HFFc6 (cell line): ENCODE measurements at places on chromosomes 6 and 20.

- DNase-seq, result no peak
Measured at GRCh38 chr6:31770860-31771259, 6.3 kb downstream of the VWA7 start.

GRCh38 chr20:2364044-2364443, 16.7 kb upstream of the TGM6 start:
- peak; percentile 49 for DNase-seq

DNA sequence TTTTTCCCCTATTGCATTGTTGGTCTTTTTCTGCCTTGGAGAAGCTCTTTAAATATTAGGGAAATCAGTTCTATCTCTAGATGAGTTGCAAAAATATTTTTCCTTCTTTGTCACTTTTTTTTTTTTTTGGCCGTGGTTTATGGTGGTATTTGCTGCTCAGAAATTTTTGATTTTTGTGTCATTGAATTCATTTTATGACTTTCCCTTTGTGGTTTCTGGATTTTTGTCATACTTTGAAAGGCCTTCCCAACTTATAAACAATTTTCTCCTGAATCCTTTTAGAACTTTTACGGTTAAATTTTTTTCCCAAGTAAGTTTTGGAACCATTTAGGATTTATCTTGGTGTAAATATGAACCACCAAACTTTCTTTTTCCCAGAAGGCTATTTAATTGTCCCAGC, 145.6 kb downstream of the GJA10 start:
- peak; percentile 5 for DNase-seq

GRCh38 chr20:35616465-35617396, 1.1 kb downstream of the SPAG4 start:
- peak; percentile 99 for DNase-seq

- DNase-seq, result no peak
Measured at GRCh38 chr6:37182736-37183590, 13.0 kb downstream of the PIM1 start.

GRCh38 chr6:170162775-170163404, 128.0 kb downstream of the DLL1 start:
- DNase-seq, result no peak

GRCh38 chr20:8304124-8304816, 172.2 kb downstream of the PLCB1 start:
- no peak for DNase-seq

GRCh38 chr6:3341467-3341866, 82.7 kb downstream of the PSMG4 start:
- DNase-seq, result no peak

GRCh38 chr20:10711903-10712451, 38.2 kb upstream of the JAG1 start:
- DNase-seq, result no peak

GRCh38 chr6:106799031-106799894, 169.9 kb downstream of the QRSL1 start:
- peak; percentile 3 for DNase-seq

- DNase-seq, result no peak
Measured at GRCh38 chr6:127517693-127518092, 1.4 kb downstream of the MTCL3 start.

DNA sequence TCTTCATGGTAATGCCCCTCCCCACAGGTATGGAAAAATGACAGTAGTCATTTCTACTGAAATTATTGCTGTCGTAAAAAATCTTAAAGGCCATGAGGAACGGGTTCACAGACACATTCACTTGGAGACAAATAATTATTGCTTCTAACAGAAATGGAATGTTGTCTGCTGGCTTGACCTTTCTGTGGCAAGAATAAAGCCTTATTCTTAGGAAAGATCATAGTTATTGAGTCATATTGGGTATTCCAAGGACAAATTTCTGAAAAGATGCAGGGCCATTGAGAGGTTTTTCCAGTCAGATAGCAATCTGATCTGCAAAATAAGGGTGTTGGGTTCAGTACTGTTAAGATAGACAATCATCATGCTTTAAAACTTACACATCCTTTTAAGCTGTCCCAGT, 29.2 kb downstream of the AKAP7 start:
- DNase-seq, result peak; percentile 6

DNA sequence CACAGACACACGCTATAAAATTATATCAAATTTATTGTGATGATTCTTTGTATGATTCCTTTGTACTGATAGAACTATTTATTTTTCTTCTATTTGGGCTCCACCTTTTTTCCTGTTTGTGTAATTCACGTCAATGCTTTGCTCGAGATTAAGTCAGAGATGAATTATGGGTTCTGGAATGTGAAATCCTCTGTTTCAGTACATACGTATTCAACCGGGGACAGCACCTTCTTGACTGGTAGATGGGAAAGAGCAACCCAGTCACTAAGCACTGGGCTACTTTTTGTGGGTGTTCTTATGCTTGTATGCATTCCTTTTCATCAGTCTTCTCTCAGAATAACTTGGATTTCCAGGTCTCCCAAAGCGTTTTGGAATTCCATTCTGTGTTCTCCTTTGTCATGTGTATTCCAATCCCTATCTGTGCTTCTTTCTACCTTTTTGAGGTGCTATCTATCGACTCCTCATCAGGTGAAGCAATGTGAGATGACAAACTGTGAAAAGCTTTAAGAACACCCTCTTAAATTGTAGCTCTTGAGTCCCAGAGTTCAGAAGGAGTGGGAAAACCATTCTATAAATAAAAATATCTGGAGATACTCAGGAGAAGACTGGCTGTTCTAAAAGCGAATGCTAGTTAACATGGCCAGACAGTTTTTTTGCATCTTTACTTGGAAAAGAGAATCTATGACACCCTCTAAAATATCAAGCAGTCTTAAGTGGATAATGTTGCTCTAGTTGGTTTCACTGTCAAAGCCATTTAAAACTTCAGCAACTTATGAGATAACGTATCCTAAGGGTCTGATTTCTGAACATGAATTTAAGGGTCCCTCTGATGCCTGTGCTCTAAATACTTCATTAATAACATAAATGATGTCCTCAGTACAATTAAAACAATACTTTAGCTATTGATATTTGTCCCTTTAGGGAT, 197.7 kb upstream of the PREP start:
- peak; percentile 33 for DNase-seq

DNA sequence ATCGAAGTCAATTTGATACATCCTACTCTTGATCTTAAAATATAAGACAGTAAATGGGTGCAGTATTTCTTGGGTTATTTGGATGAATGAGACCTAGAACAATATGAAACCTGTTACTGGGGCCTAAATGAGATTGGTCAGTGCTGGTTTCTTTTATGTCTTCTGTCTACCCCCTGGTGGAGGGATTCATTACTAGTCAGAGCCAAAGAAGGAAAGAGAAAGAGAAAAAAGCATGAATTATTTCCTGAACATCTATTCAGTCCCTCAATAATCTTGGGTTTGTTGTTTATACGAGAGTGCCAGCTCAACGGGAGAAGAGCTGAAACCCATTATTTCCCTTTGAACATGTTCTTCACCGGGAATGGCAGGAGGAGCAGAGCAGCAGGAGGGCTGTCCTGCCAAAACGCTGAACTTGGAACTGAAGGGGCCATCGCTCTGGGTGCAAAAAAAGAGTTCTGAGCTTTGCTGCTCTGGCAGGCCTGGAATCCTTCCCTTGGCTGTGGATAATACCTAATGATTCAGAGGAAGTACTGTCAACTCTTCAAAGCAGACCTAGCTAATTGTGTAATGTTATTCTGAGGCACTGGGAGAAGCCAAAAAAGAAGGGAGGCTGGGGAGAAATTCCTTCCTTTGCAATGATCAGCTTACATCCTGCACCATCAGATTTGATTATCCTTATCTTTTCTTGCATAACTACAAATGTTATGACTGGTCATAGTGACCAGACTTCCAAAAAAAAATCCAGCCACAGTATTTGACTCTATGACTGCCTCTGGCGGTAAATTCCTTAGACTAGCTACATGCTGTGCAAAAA, 72.0 kb downstream of the BLOC1S5 start:
- DNase-seq, result peak; percentile 87

DNA sequence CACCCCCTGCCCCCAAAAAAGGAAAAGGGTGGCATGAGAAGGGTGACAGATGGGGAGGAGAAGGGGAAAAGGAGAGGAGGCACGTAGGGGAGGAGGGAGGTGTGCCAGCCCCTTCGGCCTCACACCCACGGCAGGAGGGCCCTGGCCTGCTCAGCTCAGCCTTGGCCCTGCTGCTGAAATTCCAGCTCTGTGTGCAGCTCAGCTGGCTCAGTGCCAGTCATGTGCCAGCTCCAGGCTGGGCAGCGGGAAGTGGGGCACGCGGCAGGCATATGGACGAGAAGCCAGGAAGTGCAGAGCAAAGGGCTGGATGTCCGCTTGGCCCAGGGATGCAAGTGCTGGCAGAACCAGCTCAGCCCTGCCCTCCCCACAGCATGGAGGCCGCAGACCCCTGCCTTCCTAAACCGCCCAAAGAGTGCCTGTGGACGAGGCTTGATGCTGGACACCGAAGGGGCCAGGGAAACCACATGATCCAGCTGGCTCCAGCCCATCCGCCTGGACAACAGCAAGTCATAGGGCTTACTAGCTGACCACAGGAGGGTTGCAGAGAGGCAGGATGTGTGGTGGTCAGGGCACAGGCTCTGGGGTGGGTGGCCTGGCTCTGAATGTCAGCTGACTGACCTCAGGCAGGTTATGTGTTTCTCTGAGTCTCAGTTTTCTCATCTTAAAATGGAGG, 60.2 kb downstream of the NOL4L start:
- DNase-seq, result no peak

- DNase-seq, result no peak
Measured at GRCh38 chr6:44263354-44264100, 1.8 kb downstream of the NFKBIE start.

DNA sequence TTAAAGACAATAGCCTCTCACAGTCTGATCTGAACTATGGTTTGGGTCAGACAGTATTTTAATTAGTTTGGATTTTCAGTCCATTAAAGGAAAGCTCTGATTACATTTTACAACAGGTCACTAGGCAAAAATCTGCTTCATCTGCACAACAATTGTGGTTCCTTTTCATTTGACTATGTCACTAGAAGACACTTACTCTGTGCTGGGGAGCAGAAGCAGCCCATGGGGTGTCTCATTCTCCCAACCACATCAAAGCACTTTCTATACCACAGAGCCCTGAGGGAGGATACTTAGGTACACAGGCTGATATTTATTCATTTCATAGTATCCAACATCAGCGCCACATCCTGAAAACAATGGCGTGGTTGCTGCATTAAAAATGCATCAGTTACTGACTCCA, 36.6 kb upstream of the HDAC2 start:
- DNase-seq, result no peak

GRCh38 chr6:25013246-25013645, 77.5 kb upstream of the RIPOR2 start:
- DNase-seq, result no peak

DNA sequence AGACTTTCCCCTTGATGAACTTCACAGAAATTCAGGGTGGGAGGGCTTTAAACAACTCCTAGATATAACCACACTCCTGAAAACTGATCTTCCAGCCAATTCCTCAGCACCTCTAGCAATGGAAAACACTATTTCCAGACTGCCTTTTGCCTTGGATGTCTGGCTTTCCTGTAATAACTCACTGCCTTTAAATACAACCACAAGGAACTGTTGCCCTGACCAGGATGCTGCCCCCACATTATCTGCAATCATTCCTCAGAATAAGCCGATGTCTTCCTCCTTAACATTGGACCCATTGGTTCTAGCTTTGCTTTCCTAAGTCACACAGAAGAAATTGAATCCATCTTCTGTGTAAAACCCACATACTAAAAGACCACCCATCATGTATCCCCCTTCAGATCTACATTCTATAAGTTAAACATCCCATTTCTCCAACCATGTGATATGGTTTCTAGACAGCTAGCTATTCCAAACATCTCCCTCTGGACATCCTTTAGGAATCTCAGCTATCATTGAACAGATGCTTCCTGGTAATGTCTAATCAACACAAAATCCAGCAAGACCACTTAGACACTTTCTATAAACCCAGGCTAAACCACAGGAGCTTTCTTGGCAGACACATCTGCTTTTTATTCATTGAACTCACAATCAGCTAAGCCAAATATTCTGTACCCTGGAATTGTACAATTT, 95.9 kb upstream of the KCNQ5 start:
- DNase-seq, result peak; percentile 7

DNA sequence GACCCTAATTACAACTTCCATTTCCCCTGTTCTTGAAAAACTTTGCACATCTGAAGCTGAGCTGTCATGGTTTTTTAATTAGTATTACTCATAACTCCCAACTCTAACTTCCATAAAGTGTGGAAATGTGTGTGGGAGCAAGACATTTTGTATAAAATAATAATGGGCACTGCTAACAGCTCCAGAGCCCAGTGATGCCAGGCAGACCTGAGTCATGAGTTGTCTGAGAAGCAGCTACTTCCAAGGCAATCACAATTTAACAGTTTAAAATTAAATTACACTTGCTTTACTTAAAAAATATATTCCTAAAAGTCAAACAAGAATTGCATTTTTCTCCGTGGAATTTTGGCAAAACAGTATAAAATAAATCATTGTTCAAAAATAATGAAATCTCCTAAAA, 6.4 kb downstream of the SLC2A12 start:
- DNase-seq, result no peak

- no peak for DNase-seq
Measured at GRCh38 chr6:70672549-70672948, 4.9 kb downstream of the SMAP1 start.

DNA sequence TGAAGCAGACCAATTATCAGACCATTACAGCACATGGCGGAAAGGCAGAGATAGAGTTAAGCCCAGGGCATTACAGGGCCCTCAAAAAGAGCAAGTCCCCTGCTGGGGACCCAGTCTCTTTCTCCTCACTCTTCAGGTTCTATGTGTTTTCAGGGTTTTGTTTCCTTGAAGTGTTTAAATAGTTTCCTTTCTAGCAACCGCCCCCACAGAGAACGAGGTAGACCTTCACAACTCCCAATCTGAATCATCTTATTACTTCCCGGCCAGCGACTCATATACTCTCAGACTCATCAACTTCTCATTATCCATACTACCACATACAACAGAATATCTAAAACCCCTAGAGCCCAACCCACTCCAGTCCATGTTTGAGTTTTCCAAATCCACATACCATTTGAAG, 526.6 kb upstream of the ARID1B start:
- DNase-seq, result no peak

DNA sequence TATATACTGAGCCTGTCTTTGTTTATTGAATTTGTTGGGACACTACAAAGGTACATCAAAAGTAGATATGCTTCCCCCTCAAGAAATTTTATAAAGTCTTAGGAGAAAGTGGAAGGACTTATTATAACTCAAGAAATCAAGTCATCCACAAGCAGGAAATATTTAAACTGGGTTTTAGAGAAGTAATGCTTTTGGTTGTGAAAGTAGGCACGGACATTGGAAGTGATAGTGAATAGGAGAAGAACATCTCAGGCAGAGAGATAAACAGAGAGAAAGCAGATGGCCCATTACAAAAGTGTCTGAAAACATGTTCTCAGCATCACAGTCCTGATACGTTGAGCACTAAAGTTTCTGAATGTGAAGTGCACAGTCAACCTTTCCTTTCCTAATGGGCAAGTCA, 415.6 kb upstream of the RNF217 start:
- DNase-seq, result no peak
